Activated CD8-positive, alpha-beta memory T cell treated with anti-CD3 and anti-CD28 coated beads, Interleukin-2, amount 10 ng/mL, durations not matched to agents 7 days and 5 days (primary cell): ENCODE measurements at places on chromosomes 12 and 14. TPM values are rescaled to one million over a fixed set of nuclear protein-coding genes. Genes with fewer than 3 reads are reported as not detected.

The GPR132 gene
- total RNA-seq: 47.4 TPM

The LMO3 gene
- total RNA-seq: not detected

GRCh38 chr12:46942579-46942978, 116.8 kb upstream of the SLC38A4 start:
- H3K36me3 ChIP-seq: no peaks in the 10 kb centered on the region
- DNase-seq: no peak
- H3K27me3 ChIP-seq: no peaks in the 10 kb centered on the region
- H3K4me3 ChIP-seq: no peak overlapping the region
- peaks cover 5% of the 10 kb centered on the region for H3K4me1 ChIP-seq

The MIP gene
- total RNA-seq: not detected

- H3K27me3 ChIP-seq: no peaks in the 10 kb centered on the region
- peak overlapping the region; percentile 79 for H3K4me3 ChIP-seq
- peak overlapping the region; percentile 93 for H3K27ac ChIP-seq
- peaks cover 3% of the 10 kb centered on the region for H3K36me3 ChIP-seq
- peak; percentile 96 for DNase-seq
- H3K4me1 ChIP-seq: peaks cover 27% of the 10 kb centered on the region
These were observed 13.0 kb upstream of the UBC start for GRCh38 chr12:124927201-124928094.

DNA sequence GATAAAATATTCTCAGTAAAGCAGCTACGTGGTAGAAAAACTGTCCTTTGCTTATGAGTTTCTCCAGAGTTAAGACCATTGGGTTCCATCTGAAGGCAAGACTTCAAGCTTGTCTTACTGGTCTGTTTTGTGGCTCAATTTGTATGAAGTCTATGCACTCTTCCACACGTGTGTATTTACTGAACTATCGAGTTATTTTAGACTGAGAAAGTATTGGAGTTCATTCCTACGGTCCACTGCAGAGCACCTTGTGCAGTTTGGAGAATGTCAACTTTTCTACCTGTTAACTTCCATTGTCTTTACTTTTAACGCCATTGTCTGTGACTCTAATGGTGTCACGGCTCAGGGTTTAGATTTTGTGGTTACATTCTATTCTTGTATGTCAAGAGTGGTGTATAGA, 3.7 kb downstream of the HIF1A start:
- peaks cover 44% of the 10 kb centered on the region for H3K36me3 ChIP-seq
- DNase-seq: no peak
- peaks cover 51% of the 10 kb centered on the region for H3K4me1 ChIP-seq
- no peaks in the 10 kb centered on the region for H3K27me3 ChIP-seq
- H3K4me3 ChIP-seq: peak overlapping the region; percentile 91

DNA sequence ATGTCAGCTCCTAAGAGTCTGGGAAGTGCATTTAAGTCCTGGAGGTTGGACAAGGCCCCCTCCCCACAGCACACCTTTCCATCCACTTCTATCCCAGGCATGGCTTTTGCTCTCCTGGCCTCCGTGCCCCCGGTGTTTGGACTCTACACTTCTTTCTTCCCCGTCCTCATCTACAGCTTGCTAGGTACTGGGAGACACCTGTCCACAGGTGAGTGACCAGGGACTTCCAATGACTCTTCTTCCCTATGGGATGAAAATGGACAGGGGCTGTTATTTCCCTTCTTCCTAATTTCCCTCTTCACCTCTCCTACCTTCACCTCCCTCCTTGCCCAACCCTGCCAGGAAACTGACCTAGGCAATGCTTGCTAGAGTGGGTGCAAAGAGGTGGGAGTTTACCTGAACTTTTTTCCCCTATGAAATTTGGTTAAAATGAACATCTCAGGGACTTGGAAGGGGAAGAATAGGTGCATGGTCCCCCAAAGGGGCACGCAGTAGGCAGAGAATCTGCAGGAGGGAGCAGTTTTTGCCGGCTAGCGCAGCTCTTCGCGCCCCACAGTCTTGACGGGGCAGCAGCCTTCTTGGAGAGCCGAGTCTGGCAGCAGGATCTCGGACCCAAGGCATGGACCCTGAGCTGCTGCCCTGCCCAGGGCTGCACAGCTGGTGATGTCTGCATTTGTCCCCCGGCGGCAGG, 9.2 kb downstream of the ARHGEF25 start:
- H3K27me3 ChIP-seq: peaks cover 98% of the 10 kb centered on the region
- H3K36me3 ChIP-seq: no peaks in the 10 kb centered on the region
- peaks cover 24% of the 10 kb centered on the region for H3K4me1 ChIP-seq

- DNase-seq: no peak
- H3K36me3 ChIP-seq: no peaks in the 10 kb centered on the region
- peak overlapping the region; percentile 61 for H3K27ac ChIP-seq
- no peak overlapping the region for H3K4me3 ChIP-seq
- peaks cover 2% of the 10 kb centered on the region for H3K4me1 ChIP-seq
These were observed 358.5 kb downstream of the DAD1 start for GRCh38 chr14:22230517-22230916.

The FAIM2 gene
- total RNA-seq: 0.05 TPM

DNA sequence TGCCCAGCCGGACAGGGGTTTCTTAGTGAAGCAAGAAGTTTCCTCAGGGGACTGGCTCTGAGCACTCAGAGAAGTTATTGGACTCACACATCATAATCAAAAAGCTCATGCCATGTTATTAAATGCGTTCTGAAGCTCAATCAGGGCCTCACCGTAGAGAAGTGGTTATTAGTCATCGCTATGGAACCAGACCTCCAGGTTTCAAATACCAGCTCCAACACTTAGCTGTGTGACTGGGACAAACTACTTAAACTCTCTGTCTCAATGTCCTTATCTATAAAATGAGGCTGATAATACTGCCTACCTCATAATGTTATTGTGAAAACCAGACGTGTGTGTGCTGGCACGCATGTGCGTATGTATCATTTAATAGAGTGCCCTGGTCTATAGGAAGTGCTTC, 7.3 kb downstream of the STAT6 start:
- peaks cover 11% of the 10 kb centered on the region for H3K36me3 ChIP-seq
- H3K4me3 ChIP-seq: no peak overlapping the region
- no peak overlapping the region for H3K27ac ChIP-seq
- peaks cover 29% of the 10 kb centered on the region for H3K4me1 ChIP-seq
- no peak for DNase-seq
- H3K27me3 ChIP-seq: no peaks in the 10 kb centered on the region

The MYH6 gene
- 1.0 TPM for total RNA-seq

- no peak overlapping the region for H3K27ac ChIP-seq
- H3K4me3 ChIP-seq: no peak overlapping the region
- no peak for DNase-seq
- no peaks in the 10 kb centered on the region for H3K36me3 ChIP-seq
- peaks cover 24% of the 10 kb centered on the region for H3K27me3 ChIP-seq
- no peaks in the 10 kb centered on the region for H3K4me1 ChIP-seq
These were observed 46.2 kb downstream of the ANO2 start for GRCh38 chr12:5898874-5899273.

DNA sequence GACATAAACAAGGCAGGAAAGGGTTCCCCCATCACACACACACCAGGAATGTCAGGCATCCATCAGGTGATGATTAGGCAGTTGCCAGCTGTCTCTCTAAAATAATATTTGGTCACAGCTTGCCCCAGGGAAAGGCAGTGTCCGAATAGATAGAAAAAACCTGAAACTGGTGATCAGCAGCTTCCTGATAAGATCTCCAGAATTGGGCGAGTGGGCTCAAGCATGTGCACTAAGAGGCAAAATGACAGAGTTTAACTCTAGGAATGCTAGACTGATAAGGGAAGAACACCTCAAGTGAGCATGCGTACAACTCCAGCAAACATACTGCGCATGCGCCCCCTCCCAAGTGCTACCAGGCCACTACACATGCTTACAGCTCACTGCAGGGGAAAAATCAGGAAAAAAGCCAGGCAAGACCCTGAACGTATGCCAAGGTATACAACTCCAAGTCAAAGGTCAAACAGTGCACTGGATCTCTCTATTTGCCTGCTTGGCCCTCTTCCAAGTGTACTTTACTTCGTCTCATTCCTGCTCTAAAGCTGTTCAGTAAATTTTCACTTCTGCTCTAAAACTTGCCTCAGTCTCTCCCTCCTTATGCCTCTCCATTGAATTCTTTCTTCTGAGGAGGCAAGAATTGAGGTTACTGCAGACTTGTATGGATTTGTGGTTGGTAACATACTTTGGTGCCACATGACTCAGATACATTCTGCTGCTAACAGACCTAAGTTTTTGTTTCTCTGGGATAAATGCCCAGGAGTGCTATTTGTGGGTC, 73.5 kb upstream of the VASH1 start:
- H3K4me1 ChIP-seq: no peaks in the 10 kb centered on the region
- H3K36me3 ChIP-seq: no peaks in the 10 kb centered on the region
- H3K27me3 ChIP-seq: peaks cover 15% of the 10 kb centered on the region
- no peak overlapping the region for H3K4me3 ChIP-seq
- DNase-seq: no peak

DNA sequence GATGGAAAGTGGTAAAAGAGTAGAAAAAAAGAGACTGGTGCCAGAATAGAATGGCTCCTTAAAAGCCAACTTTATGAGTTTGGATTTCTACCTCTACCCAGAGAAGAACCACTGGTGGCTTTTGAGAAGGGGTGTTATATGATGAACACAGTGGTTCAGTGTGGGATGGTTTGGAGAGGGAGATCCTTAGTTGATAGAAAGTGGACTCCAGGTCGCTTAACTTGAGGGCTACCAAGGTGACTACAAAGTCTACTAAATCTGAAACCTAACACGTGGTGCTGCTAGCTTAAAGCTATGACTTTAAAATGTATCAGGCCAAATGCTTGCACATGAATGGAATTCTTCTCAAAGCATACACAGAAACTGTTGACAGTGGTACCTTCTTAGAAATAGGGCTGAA, 8.4 kb downstream of the SPTB start:
- H3K27ac ChIP-seq: no peak overlapping the region
- H3K36me3 ChIP-seq: no peaks in the 10 kb centered on the region
- DNase-seq: no peak
- no peaks in the 10 kb centered on the region for H3K4me1 ChIP-seq
- H3K4me3 ChIP-seq: no peak overlapping the region

DNA sequence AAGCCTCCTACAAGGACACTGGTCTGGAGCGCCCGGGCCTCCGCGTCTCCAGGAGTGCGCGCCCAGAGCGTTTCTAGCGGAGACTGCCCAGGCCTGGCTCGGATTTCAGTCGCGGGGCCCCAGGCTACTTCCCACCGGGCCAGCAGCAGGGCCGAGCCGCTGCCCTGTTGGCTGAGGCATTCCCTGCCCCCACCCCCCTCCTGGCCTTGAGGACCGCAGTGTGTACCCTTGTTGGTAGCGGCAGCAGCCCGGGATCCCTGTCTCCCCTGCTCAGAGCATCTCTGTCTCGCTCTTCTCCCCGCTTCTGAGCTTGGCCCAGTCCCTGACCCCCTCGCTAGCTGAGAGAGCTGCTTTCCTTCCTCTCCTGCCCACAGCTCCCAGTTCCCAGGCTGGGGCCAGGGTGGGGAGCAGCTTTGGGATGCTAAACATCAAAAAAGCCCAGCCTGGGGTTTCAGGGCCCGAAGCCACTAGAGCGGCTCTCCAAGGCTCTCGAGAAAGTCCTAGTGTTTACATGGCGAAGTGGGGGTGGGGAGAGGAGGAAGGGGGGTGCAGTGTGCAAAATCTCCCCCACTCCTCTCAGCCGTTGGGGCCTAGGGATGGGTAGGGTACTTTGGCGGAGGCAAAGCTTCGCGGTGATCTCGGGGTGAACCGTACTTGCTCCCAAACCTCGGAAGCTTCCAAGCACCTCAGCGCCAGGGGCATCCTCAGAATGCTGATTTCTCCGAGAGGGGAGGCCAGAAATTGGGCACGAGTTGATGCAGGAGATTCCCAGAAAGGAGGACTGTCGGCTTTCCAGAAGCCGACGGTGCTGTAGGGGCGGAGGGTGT, 6.4 kb downstream of the NKX2-1 start:
- DNase-seq: no peak
- H3K4me1 ChIP-seq: no peaks in the 10 kb centered on the region
- no peak overlapping the region for H3K4me3 ChIP-seq
- H3K27me3 ChIP-seq: peaks cover 88% of the 10 kb centered on the region
- no peak overlapping the region for H3K27ac ChIP-seq

The IGFBP6 gene
- total RNA-seq: 1.8 TPM

- no peak overlapping the region for H3K27ac ChIP-seq
- H3K27me3 ChIP-seq: no peaks in the 10 kb centered on the region
- peaks cover 33% of the 10 kb centered on the region for H3K4me1 ChIP-seq
- peaks cover 2% of the 10 kb centered on the region for H3K36me3 ChIP-seq
- no peak for DNase-seq
These were observed 34.6 kb downstream of the ATF7 start for GRCh38 chr12:53591301-53592206.

The TBC1D30 gene
- 0.47 TPM for total RNA-seq

DNA sequence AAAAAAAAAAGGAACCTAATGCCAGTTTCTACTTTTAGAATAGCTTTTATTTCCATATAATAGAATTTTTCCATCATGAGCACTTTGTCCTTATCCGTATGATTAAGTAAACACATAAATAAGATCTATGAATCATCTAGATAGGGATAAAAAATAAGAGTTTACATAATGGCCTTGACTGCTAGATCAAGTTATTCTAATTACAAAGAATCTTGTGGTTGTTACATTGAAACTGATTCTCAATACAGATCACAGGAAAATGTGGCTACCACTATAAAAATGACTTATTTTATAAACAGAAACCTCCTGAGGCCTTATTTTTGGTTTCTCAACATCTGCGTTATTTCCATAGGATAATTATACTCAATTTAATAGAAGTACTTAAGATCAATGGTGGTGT, 34.4 kb upstream of the NDUFA12 start:
- peaks cover 19% of the 10 kb centered on the region for H3K36me3 ChIP-seq
- no peaks in the 10 kb centered on the region for H3K27me3 ChIP-seq
- no peak overlapping the region for H3K4me3 ChIP-seq
- H3K27ac ChIP-seq: no peak overlapping the region
- H3K4me1 ChIP-seq: peaks cover 19% of the 10 kb centered on the region
- no peak for DNase-seq
